ENCODE measurements at places on chromosomes 4 and X.

DNA sequence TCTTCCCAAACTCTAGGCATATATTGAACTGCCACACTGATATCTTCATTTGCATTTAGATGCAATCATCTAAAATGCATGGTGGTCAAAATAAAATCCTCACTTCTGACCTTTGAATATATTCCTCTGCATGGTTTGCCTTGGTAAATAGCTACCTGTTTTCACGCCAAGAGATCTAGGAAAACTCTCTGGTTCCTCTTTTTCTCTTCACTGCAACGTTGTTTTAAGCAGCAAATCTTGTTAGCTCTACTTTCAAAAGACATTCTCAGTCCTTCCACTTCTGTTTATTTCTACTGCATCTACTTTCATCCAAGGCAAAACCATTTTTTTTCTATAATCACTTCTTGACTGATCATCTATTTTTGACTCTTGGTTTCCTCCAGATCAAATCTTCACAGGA is 1001.6 kb upstream of the GRID2 start:
- no peak for DNase-seq

GRCh38 chr4:94540476-94540875 is 88.7 kb downstream of the PDLIM5 start:
- no peak for DNase-seq

- DNase-seq: no peak
These were observed 1.2 kb downstream of the RPGR start for GRCh38 chrX:38326086-38326485.

- DNase-seq: no peak
These were observed 338.1 kb upstream of the F9 start for GRCh38 chrX:139192386-139192961.

DNA sequence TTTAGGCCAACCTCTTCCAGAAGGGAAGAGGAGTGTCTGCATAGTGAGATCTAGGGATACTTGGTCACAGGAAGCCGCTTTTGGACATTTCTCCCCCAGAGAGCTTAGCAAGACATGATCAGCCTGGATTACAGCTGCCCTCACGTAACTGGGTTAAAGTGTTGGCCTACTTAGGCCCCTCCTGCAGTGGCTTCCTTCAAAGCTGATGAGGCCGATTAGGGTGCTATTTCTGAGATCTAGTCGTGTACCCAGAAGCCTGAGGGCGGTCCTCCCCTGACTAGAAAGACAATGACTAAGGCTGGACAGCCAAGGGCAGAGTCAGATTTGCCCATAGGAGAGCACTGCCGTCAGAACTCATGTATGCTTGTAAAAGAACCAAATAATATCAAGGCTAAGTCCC is 135.0 kb downstream of the AMMECR1 start:
- DNase-seq: no peak

GRCh38 chr4:168584321-168584771 is 87.5 kb downstream of the PALLD start:
- DNase-seq: no peak

GRCh38 chr4:42654631-42655268 is 2.2 kb downstream of the ATP8A1 start:
- DNase-seq: no peak

- no peak for DNase-seq
These were observed 212.4 kb upstream of the NEIL3 start for GRCh38 chr4:177097291-177097690.

DNA sequence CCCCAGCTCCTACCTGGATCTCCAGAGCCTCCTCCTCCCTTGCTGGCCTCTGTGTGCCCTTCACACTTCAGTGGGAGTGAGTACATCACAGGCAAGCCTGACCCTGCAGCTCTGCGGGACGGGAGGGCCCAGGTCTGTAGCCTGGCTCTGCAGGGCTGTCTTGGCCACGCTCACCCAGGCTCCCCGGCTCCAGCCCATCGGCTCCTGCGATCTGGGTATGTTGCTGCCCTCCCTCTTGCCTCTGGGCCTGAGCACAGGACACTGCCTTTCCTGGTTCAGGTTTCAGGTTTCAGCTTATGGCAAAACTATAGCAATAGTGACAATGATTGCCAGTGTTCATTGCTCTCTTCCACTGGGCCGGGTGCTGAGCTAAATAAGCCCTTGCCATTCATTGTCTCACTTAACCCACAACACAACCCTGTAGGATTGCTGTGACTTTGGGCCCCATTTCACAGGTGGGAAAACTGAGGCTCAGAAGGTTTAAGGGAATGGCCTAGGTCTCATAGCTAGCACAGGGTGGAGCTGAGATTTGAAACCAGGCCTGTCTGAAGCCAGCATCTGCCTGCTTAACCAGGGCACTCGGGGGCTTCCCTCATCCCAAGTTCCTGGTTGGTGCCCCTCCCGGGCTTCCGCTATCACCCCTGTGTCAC is 44.6 kb upstream of the SORCS2 start:
- no peak for DNase-seq

- no peak for DNase-seq
These were observed 8.3 kb downstream of the GPR50 start for GRCh38 chrX:151184705-151185104.

- DNase-seq: no peak
These were observed 91.3 kb downstream of the RASGEF1B start for GRCh38 chr4:81380437-81380836.

GRCh38 chr4:105344141-105344540 is 129.7 kb downstream of the PPA2 start:
- DNase-seq: no peak

GRCh38 chr4:159757499-159757898 is 654.6 kb downstream of the RAPGEF2 start:
- DNase-seq: no peak

GRCh38 chrX:11059933-11060332 is 51.2 kb upstream of the HCCS start:
- DNase-seq: no peak

- DNase-seq: no peak
These were observed 742.6 kb downstream of the FAT4 start for GRCh38 chr4:126057371-126057770.

GRCh38 chr4:127505203-127505602 is 127.6 kb upstream of the INTU start:
- DNase-seq: no peak

- no peak for DNase-seq
These were observed 91.4 kb downstream of the SLC39A8 start for GRCh38 chr4:102253860-102254259.

- DNase-seq: no peak
These were observed 1.2 kb upstream of the TMEM33 start for GRCh38 chr4:41933997-41934503.

GRCh38 chr4:54976682-54977081 is 148.7 kb downstream of the KDR start:
- no peak for DNase-seq

- no peak for DNase-seq
These were observed 430.1 kb downstream of the GBA3 start for GRCh38 chr4:23122666-23123400.

DNA sequence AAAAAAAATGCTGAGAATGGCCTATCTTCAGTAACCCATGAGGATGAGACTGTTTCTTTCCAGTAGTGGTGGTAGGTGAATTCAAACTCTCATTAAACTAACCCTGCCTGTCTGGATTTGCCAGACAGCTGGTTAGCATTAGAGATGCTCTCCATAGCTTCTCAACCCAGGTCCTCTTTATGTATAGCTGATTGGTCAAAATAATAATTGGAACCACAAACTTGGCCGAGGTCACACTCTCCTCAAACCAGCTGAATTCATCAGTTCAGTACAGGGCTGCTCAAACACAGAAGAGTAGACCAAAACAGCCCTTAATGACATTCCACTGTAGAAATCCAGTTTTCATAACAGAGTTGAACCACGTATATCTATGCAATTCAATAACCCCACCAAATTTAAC is 85.3 kb downstream of the HCCS start:
- no peak for DNase-seq
